ENCODE measurements at places on chromosomes 3 and 15.
A peak's percentile ranks its signal among the peaks of the same experiment; 100 is the strongest.

- no peak for DNase-seq
Observed at GRCh38 chr15:25874379-25874778, 11.3 kb upstream of the ATP10A start.

DNA sequence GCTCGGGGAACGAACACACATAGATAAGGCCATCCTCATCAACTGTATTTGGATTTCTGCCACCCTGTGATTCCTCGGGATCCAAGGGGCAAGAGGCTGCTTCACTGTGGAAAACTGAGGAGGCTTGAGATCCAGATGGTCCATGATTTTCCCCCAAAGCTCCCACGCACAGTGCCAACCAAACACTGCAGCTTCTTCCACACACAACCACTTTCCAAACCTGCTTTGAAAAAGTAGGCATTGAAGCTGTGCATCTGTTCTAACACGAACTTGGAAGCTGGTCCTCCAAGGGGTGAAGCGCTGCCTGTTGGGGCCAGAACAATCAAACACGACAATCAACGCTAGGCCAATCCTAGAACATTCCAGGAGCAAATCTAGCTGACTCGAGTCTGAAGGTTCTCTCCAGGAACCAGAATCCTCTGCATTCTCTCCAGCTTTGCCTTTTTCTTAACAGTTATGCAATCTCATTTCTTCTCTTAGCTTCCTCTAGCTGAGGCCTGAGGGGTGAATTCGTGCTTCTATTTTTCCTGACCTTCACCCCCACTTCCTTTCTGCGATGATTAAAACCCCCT, 104.4 kb downstream of the LRRK1 start:
- DNase-seq, result peak; percentile 1

GRCh38 chr3:94293793-94294195, 230.9 kb downstream of the NSUN3 start:
- DNase-seq, result no peak

DNA sequence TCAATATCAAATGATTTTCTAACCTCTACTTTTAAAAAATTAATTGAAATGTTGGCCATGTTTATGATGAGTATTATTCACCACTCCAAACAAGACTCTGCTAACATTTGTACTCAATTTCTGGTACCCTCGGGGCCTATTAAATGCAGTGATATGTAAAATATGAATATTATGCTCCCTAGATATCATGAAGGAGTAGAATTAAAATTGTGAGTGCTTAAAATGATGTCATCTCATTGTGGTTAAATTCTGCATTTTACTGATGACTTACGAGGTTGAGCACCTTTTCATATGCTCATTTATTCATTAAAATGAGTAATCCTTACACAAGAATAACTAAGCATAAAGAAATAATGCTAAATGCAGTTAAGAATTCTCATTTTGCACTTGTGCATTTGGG, 159.9 kb downstream of the OCA2 start:
- DNase-seq, result no peak

DNA sequence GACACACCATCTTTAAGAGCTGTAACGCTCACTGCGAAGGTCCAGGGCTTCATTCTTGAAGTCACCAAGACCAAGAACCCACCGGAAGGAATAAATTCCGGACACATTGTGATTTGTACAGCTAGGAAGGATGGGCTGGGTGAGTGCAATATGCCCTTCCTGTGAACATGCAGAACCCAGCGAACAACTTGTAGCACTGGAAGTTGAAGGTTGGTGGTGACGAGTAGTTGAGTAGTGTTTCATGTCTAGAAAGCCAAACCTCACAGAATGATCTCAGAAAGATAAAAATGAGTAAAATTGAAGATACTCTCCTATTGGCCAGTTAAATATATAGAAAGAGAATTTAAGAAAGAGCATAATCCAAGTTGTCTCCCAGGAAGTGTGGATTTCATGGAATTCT, 462.2 kb upstream of the CFAP20DC start:
- no peak for DNase-seq

GRCh38 chr15:96416934-96417759, 86.6 kb downstream of the NR2F2 start:
- DNase-seq, result peak; percentile 48

GRCh38 chr3:58355179-58355578, 22.5 kb downstream of the PXK start:
- DNase-seq, result no peak

DNA sequence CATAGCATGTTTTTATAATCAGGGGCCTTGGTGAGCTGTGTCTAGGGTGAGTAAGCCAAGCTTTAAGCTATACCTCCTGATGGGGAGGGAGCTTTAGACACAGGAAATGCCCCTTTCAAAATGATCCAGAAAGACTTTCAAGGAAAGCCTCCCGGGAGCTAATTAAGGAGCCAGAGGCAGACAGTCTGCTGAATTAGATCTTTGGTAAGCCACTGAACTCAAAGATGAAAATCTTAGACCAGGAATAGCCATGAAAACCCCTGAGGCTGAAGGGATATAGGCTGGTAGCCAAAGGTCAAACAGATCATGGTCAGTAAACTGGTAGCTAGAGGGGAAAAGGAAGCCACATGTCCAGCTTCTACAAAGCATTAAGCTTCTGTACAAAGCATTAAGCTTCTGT, 42.7 kb upstream of the GAP43 start:
- no peak for DNase-seq

DNA sequence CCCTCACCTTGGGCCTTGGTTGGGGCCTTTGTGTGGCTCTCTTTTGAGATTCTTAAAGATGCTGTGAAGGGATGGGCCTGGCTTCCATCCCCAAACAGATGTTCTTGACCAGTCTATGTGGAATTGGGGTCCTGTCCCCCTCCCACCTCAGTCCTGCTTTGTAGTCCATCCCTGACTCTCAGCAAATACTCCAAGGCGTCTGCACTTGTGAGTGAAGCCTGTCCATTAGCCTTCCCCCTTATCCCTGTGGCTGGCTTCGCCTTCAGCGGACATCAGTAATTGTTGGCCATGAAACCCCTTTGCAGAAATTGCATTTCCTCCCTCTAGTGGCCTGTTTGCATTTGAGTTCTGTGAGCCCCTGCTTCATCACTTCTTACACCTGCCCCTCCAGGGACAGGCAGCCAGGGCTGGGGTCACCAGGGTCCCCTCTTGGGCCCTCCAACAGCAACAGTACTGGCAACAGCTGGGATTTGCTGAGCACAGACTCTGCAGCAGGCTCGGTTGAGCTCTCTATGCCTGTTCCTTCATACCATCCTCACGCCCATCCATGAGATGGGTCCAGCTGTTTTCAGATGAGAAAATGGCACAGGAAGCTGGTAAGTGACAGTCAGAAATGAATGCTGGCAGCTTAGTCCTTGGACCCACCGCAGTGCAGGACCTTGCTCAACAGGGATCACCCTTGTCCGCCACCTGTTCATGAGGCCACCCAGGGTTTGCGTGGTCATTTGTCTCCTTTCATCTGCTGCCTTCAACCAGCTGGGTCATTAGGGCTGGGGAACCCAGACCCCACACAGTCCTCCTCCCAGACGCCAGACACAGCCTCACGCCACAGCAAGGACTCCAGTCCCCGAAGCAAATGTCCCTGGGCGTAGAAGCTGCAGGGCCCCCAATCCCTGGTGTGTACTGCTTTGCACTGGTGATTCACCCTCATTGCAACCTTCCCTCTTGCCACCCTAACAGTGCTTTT, 8.9 kb upstream of the LRRK1 start:
- DNase-seq, result no peak

DNA sequence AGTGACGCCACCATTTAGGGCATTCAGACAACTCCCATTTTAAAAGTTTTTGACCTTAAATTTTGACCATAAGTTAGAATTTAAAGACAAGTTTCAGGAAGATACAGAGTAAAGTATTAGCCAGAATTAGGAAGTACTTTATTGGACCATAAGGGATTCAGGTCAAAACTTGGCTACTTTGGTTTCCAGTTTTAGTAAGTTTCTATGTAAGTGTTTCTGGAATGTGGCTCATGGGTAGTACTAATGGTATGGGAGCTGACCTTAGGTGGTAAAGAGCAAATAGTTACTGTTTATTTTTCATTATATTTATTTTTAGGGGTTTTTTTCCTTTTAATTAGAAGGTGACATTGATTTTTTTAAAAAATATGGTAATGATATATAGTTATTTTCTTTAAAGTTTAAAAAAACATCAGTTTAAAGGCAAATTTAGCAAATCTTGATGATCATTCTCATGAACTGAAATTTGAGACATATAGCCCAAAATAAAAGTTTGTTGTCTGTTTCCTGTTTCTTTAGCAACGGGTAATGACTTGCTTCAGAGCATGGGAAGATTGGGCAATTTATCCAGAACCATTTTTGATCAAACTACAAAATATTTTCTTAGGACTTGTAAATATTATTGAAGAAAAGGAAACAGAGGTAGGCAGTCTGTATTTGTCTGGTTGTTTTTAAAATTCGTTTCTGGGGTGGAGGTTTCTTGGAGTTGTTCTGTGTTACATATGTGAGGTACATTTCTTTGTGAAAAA, 34.3 kb downstream of the U2SURP start:
- DNase-seq, result no peak

DNA sequence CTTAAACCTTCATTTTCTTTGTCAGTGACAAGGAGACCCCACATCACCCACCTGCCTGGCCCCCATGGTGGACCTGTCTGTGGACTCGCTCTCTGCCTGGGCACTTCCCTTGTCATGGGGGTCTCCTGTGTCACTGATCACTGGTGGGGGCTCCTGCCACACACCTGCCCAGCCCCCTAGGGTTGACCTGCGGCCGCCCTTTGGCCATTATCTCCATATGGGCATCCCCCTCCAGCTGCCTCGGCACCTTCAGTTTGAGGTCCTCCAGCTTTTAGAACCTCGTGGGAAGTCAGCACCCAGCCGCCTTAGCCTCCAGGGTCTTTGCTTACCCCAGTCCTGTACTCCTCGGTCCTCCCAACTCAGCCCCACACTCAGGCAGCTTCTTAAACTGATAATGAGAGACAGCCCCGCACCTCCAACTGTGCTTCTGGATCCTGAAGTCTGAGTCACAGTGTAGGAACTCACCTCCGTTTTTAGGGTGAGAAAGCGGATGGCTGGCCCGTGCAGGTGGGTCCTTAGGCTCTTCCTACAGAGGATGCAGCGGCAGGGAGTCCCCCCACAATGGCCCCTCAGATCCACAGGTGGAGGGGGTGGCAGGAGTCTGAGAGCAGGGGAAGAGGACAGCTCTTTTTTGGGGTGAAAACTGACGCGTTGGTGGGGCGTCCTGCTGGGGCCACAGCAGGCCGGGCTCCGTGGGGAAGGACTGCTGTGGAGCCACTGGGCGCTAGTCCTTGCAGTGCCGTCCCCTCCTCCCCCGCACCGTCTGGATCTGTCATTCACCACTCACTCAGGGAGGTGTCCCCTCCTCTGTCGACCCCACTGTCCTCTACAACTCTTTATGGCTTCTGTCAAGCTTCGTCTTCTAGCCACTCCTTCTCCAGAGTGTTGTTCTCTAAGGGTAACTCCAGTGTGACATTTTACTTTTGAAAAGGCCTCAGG, 8.7 kb upstream of the PRR23E start:
- peak; percentile 10 for DNase-seq

- DNase-seq, result no peak
Observed at GRCh38 chr3:40192628-40193027, 116.9 kb upstream of the EIF1B start.
